Activated CD8-positive, alpha-beta T cell treated with anti-CD3 and anti-CD28 coated beads for 36 hours (primary cell): ENCODE measurements at places on chromosomes 5 and 9. TPM values are rescaled to one million over a fixed set of nuclear protein-coding genes. Genes with fewer than 3 reads are reported as not detected.
A peak's percentile ranks its signal among the peaks of the same experiment; 100 is the strongest.

The ANKRD34B gene
- not detected for total RNA-seq

- DNase-seq, result no peak
These were observed 271.3 kb downstream of the OSTF1 start for GRCh38 chr9:75359638-75360037.

- peak; percentile 29 for DNase-seq
These were observed 116.0 kb downstream of the AUH start for GRCh38 chr9:91245431-91246313.

DNA sequence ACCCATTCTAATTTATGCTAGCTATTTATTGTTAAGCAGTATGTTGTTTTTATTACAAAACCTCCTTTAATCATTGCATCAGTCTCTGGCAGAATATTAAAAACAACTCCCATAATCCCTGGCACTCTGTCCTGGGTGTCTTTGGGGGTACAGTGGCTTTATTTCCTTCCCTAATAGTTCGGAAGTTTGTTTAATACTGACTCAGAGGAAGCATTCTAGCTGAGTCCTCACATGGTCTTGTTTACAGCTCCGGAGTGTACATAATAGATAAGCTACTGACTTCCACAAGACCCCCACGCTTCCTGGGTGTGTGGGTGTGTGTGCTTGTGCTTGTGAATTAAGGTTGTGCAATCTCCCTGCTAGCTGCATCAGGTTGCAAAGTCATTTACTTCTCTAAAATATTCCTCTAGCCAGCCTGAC lies 149.8 kb upstream of the CDKN2B start:
- no peak for DNase-seq

DNA sequence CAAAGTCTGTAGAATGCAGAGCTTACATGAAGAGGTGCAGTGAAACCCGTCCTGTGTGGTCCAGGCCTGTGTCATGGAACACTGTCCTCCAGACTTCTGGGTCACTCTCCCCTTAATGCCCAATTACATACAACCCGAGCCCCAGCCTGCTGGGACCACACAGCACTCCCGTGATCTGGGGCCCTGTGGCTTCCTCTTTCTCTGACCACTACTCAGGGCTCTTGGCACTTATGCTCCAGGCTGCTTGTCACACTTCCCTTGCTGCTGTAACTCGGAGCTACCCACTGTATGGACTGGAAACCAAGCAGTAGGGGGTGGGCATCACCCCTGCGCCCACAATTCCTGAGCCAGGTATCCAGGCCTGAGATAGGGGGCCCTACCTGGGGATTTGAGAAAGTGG lies 10.3 kb upstream of the IL3 start:
- DNase-seq, result no peak

The PCDHB6 gene
- total RNA-seq, result not detected

DNA sequence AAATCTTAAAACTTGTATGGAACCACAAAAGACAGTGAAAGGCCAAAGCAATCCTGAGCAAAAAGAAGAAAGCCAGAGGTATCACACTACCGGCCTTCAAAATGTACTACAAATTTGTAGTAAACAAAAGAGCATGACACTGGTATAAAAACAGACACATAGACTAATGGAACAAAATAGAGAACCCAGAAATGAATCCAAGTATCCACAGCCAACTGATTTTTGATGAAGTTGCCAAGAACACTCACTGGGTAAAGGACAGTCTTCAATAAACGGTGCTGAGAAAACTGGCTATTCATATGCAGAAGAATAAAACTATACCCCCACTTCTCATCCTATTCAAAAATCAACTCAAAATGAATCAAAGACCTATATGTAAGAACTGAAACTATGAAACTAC lies 390.1 kb downstream of the PRELID2 start:
- no peak for DNase-seq

- no peak for DNase-seq
These were observed 192.9 kb upstream of the HMHB1 start for GRCh38 chr5:143619040-143619439.

- DNase-seq, result no peak
These were observed 797.3 kb upstream of the ACO1 start for GRCh38 chr9:31587146-31587545.

GRCh38 chr5:134103998-134104654 lies 10.4 kb upstream of the TCF7 start:
- DNase-seq, result peak; percentile 68

The DIMT1 gene
- total RNA-seq, result 51.3 TPM

The ALDH1A1 gene
- not detected for total RNA-seq

The MEIKIN gene
- not detected for total RNA-seq
